Lung microvascular endothelial cell (primary cell): ENCODE measurements at places on chromosomes 16 and 17. TPM values are rescaled to one million over a fixed set of nuclear protein-coding genes. Genes with fewer than 3 reads are reported as not detected.

- peak; percentile 49 for DNase-seq
Observed at GRCh38 chr16:46830417-46830901, 521 bp downstream of the C16orf87 start.

- DNase-seq: no peak
Observed at GRCh38 chr16:85947230-85948137, 48.5 kb downstream of the IRF8 start.

The KCNAB3 gene
- total RNA-seq: 0.22 and 0.40 TPM in 2 replicates

DNA sequence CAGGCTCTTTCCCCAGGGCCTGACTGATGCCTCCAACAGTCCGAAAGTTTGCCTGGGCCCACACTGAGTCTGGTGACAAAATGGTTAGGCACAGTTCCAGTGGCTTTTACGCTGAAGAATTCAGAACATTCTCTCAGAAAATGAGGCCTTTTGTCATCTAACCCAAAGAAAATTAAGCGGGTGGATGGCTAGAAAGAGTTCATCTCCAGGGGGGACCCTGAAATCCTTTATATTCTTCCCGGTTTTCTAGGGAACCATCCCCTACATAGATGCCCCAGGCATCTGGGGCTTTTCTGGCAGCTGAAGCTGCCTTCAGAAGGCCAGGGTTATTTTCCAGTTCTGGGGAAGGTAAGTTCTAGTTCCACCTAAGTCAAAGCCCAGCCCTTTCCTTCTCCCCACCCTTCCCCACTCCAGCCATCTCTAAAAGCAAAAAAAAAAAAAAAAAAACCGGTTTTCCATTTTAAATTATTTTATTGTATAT is 2.2 kb downstream of the RASD1 start:
- no peak for DNase-seq

The RNF227 gene
- 0.44 and 0.79 TPM in 2 replicates for total RNA-seq

DNA sequence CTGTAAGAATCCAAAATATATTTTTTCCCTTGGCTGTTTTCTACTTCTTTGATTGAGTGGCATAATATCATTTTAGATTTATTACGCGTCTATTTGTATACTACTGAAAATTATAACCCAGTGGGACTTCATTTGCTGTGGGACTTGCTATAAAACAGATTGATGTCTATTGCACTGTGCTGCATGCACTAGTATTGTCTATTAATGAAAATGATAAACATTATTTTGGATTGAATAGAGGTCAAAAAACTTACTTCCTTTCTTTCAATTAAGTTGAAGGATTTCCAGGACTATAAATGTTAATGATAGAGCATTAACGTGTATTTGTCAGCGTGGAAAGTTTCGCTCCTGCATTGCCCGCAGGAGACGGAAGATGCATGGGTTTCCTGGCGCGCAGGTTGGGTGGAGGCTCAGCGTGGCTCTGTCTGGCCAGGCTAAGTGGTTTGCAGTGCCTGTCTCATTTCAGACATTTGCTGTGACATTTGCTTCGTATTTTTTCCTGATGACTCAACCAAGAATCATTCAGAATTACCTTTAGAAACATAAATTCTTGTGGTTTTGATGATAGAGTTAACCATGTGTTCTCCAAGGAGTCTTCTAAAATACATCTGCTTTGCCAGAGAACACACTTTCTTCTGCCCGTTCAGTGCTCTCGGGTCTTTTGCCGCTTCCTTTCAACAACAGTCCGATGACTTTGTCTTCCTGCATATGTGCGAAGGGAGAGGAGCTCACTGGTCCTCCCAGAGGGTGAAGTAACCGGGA is 216.7 kb downstream of the RPTOR start:
- DNase-seq: peak; percentile 92

DNA sequence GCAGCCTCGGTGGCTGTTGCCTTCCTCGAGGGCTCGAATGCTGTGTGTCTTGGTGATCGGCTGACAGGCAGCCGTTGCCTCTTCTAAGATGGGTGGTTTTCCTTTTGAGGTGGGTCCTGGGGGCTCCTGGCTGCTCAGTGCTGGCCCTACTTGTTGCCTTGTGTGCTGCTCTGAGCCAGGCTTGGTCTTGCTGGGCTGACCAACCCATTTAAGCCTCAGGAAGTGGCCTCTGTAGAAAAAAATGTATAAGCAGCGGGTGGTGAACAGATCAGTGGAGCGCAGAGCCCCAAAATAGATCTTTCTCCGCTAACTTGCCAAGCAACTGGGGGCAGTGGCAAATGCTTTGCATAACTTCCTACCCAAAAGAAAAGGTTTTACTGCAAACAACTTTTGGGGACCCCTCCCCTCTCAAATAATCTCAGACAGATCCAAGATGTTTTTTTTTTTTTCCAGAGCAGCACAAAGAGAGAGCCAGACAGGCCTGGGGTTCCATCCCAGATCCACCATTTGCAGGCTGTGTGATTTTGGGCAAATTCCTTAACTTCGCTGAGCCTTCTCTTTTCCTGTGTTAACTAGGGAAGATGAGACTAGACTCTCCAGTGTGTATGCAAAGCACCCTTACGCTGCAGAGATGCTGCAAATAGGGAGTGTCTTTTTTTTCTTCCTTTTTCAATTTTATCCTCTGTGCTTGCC is 42.5 kb downstream of the PLCG2 start:
- DNase-seq: no peak

GRCh38 chr17:21538615-21539014 is 153.7 kb upstream of the KCNJ18 start:
- DNase-seq: no peak

The CCL2 gene
- total RNA-seq: 75.8 and 137 TPM in 2 replicates

DNA sequence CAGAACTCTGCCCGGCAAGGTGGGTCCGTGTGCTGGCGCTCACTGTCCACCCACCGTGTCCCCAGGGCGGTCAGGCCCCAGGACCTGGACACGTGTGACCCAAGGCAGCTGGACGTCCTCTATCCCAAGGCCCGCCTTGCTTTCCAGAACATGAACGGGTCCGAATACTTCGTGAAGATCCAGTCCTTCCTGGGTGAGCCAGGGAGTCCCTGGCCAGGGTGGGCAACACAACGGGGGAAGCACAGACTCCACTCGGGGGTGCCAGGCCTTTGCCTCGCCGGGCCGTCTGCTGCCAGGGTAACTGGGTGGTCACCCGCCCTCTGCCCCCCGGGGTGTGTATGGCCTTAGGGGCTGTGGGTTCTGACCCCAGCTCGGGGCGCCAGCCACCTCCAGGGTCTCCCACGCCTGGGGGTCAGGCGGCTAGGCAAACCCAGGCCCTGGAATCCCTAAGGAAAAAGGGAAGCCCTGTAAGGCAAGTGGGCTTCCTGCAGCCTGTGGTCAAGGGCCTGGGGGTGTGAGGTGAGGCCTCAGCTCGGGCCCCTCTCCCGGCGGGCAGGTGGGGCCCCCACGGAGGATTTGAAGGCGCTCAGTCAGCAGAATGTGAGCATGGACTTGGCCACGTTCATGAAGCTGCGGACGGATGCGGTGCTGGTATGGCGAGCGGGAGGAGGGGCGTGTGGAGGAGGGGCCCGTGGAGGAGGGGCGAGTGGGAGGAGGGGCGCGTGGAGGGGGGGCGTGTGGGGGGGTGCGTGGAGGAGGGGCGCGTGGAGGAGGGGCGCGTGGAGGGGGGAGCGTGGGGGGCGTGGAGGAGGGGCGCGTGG is 6.5 kb downstream of the MSLN start:
- DNase-seq: no peak

DNA sequence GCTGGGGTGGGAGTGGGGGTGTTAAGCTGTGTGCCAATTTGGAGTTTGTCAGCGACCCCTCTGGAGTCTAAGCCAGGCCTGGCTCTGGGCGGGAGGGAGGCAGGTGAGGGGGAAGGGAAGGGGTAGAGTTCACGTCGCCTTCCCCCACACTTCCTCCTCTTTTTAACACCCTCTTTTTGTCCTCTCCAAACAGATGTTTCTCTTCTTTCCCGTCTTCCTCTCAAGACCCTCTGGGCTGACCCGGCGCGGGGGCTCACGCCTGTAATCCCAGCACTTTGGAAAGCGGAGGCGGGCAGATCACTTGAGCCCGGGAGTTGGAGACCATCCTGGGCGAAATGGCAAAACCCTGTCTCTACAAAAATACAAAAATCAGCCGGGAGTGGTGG is 3.3 kb downstream of the HOXB1 start:
- no peak for DNase-seq

DNA sequence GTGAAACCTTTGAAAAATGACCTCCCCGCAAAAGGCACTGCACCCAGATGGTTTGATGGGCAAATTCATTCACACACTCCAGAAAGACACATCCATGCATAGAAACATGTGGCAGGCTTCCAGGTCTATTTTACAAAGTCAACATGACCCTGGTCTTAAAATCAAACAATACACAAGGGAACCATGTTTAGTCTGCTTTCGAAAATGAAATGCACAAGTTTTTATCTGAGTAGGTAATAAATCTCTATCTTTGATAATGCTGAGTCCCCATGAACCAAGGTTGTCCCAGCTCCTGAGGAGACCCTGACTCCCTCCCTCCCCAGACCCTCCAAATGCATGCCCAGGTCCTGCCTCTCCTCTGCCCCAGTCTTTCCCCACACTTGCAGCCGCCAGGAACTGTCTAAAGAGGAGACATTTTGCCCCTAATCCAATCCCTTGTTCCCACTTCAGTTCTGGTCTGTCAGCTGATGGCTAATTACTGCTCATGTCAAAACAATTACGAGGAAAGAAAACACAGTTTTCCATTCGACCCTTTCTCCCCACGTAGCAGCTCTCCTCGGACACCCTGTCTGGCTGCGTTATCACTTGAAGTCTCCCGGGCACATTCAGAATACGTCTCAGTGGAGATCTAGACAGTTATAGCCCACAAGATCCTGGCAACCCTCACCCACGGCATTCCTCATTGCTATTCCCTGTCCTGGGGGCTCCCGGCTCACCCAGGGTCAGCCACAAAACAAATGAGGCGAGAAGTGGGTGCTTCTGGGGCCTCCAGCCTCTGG is 68.8 kb upstream of the RCVRN start:
- DNase-seq: peak; percentile 16

DNA sequence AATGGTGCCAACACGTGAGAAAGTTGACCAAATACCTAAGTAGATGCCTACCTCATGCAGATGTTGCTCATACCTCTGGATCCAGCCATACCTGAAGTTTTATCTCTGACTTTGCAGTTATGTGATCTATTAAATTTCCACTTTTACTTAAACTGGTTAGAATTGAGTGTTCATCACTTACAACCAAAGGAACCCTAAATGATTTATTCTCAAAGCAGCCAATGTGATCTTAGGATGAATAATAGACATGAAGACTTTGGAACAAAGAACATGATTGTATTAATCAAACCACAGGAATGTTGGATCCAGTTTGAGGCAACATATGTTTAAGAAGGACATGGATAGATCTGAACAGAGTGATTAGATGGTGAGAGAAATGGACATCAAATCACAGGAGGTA is 68.7 kb downstream of the IRX6 start:
- no peak for DNase-seq

- DNase-seq: no peak
Observed at GRCh38 chr17:5820721-5821456, 236.6 kb upstream of the NLRP1 start.

DNA sequence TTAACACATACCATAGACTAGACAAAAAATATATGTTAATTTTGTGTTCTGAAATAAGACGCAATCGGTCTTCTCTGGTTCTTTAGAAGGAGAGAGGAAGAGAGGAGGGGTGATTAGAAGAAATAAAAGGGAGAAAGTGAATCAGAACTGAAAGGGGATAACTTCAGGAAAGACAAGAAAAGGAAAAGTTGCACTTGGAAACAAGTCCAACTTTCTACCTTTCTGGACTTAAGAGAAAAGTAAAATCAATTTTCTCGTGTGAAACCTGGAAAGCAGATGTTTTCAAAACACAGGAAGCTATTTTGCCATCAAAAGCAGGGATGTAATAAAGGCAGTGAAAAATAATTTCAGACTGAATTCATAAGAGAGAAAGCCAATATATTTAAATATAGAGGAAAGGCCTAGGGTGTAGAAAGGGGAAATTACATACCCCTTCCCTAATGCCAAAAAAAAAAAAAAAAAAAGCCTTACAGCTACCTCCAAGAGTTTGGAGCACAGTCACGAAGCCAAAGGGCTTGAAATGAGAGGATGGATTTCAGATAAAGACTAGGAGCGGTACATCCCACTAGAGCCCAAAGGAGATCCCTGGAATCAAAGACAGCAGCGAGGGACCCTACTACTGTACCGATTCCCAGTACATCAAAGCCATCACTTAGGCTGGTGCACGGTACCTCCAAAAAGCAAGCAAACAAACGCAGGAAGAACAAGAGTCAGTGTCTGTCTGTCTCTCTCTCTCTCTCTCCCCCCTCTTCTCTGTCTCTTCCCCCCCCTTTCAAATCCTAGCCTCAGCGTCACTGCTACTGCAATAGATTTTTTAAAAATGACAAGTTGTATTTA is 12.1 kb upstream of the ZFHX3 start:
- peak; percentile 44 for DNase-seq

DNA sequence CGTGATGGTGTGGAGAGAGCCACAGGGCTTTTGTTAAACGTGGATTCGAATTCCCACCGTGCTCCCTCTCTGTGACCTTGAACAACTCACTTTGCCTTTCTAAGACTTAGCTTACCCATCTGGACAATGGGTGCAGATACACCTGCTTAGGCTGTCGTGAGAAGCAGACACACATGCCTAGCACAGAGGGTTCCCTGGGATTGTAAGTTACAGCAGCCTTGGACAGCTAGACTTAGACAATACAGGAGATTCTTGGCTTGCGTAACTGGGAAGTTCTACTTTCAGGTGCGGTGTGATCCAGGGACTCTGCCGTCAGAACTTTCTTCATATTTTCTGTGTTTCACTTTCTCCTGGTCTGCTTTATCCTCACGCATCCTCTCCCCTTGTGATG is 127.0 kb downstream of the ABCC1 start:
- DNase-seq: no peak

The SPHK1 gene
- total RNA-seq: 193 and 276 TPM in 2 replicates

GRCh38 chr16:72066747-72067146 is 3.7 kb downstream of the HPR start:
- peak; percentile 69 for DNase-seq

DNA sequence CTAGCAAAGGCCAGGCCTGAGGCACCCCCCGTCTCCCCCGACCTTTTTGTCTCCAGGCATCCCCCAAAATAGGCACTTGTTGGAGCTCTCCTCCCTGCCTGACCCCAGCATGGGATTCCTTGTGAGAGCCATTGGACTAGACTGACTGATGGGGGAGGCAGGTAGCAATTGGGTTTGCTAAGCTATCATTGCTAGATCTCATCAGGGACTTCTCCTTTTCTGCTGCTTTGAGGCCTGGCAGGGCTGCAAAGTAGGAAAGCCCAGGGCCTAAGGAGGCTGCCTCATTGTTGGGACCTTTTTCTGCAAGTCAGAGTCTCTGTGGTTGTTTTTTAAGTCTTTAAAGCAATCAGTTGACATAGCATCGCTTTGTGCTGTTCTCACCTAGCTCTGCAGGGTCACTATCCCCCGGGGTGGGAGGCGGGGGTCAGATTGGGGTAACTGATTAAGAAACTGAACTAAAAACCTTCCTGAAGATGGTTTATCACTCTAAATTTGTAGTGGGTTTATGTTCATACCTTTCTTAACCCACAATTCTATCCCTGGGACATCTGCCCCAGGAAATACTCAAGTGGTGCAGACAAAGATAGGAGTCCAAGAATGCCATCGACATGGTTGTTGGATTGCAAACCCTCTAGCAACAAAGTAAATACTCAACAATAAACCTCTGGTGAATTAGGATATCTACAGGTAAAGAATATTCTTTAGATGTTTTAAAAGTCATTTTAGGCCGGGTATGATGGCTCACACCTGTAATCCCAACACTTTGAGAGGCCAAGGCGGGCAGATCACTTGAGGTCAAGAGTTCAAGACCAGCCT is 28.0 kb downstream of the LLGL2 start:
- DNase-seq: no peak

GRCh38 chr16:84065536-84066132 is 23.0 kb upstream of the SLC38A8 start:
- DNase-seq: peak; percentile 66
